ENCODE measurements at places on chromosomes 7 and 10.

- DNase-seq: no peak
Measured at GRCh38 chr7:151833691-151834090, 43.2 kb downstream of the PRKAG2 start.

DNA sequence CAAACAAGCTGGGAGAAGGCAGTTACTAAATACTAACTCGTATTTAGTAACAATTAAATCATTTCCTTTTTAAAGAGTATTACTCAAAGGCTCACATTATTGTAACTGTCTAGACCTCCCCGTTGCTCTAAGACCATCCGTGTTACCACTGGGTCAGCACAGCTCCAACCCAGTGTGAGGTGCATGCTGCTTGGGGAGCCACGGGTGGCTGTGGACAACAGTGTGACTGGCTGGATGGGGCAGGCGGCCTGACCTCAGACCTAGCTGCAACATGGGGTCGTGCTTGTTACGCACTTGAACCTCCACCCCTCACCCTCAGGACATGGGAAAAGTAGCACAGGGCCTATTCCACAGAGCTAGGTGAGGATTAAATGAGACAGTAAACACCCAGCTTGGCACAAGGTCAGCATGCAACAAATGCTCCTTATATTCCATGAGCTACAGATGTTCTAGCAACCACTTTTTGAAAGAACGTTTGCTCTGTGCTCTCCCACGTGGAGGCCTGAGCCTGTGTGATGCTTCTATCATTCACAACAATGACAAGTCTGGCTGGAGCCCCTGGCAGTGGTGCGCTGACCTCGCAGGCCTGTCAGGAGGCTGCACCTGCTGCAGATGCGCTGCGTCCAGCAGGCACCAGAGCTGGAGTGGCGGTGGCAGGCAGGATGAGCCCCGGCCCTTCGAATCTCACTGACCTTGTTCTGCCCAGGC lies 135.7 kb downstream of the PKD1L1 start:
- DNase-seq: no peak

- no peak for DNase-seq
Measured at GRCh38 chr7:55254242-55254595, 110.9 kb upstream of the LANCL2 start.

- no peak for DNase-seq
Measured at GRCh38 chr10:78290131-78290750, 256.6 kb downstream of the RPS24 start.

DNA sequence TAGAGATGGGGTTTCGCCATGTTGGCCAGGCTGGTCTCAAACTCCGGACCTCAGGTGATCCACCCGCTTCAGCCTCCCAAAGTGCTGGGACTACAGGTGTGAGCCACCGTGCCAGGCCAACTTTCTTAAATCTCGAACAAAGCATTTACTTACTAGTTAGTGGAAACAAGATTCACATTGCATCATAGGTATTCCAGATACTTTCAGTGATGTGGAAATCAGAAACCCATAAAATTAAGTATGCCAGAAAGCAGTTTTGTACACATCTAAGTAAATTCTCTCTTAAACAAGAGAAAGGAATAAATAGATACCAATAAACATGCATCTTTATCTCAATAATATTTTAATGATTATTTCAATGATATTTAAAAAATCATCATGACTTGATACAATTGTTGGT lies 75.5 kb downstream of the DGKI start:
- DNase-seq: no peak

Measured in GOT3 (cell line).